ENCODE measurements at places on chromosomes 7 and 10.
A peak's percentile ranks its signal among the peaks of the same experiment; 100 is the strongest.

DNA sequence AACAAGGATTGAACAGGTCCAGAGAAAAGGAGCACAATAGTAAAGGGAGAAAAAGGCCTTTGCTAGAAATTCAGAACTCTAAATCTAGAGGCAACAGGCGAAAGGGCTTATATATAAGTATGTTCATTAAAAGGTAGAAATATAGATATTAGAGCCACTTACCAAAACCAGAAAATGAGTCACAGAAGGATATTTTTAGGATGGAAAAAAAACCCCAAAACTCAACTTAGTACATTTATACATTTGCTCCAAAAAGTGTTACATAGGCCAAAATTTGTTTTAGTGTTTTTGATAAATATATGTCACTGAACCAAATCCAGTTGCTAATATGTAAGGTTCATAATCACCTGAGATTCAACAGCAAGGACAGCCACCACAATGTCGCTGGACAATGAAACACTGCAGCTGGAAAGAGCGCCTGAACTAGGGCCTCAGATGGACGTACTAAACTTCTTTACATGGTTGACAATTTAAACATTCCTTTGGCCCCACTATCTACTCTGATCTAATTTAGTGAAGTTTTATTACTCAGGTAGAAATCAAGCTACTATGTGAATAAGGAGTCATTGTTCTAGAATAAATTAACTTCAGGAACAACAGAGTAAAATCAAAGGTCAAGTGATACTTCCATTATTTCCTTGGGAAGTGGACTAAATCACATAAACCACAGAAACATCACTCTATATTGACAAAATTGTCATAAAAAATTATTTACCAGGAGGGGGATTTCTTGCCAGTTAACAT, 10.9 kb downstream of the FAM3C start:
- no peak for DNase-seq

- no peak for DNase-seq
Observed at GRCh38 chr7:105497016-105497415, 25.1 kb downstream of the PUS7 start.

DNA sequence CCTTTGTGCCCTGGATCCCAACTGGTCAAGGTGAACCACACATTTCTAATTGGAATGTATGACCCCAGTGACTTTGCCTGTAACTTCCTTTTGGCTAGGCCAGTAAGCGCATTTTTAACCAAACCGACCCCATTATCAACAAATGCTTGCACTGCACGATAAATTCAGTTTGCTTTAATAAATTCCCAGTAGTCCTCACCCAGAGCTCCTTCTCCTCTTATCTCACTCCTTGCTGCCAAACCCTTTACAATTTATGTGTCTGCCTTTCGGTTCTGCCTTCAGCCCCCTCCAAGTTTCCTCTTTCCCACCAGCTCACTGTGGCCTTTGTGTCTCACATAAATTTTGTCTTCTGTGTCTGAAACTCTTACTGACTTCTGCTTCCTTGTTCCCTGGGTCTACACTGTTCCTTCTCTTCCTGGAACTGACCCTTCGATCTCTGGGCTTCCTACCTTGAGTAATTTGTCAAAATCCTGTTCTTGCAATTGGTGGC, 59.0 kb downstream of the TBXAS1 start:
- DNase-seq = no peak

DNA sequence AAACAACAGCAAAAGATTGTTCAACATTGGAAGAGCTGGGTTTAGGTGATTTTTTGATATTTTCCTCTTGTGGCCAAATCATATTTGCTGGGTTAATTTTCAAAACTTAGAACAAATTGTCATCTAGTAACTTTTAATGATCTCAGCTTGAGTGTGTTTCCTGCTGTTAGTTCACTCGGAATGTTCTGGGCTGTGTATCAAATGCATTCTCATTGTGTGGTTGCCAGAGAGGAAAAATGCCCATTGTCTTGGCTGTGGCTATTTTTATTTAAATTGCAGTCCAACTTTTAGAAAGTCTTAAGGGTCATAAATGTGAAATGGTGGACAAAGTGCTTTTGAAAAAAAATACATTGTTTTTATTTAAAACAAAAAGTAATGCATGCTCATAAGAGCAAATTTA, 542.0 kb downstream of the TNS3 start:
- DNase-seq = peak; percentile 46

DNA sequence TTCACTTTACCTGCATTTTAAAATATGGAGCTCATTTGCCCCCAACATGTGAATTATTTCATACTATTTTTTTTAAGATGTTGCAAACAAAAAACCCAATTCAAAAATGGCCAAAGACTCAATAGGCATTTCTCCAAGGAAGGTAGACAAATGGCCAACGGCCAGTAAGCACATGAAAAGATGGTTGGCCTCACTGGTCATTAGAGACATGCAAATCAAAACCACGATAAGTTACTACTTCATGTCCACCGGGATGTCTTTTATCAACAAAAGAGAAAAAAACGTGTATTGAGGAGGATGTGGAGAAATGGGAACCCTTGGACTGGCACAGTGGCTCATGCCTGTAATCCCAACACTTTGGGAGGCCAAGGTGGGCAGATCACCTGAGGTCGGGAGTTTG, 3.4 kb upstream of the CTBP2 start:
- no peak for DNase-seq

DNA sequence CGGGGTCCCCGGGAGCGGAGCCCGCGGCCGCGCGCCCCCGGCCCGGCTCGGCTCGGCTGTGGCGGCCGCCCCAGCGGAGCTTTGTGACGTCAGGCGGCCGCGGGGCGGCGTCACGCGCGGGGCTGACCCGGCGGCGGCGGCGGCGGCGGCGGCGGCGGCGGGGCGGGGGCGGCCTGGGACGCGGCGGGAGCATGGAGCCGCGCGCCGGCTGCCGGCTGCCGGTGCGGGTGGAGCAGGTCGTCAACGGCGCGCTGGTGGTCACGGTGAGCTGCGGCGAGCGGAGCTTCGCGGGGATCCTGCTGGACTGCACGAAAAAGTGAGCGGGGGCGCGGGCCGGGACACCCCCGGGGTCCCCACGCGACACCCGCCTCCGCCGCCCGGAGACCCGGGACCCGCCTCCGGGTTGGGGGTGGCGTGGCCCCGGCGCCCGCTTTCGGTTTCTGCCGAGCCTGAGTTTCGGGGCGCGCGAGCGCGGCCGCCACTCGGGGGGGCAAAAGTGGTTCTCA, at the start of gene PWWP2B:
Gene PWWP2B (plus strand): TSS at position 165 of the 506 bp plus-strand sequence. CDS start 27 bp downstream, at position 192.
- DNase-seq = peak; percentile 31

- DNase-seq = no peak
Observed at GRCh38 chr7:45028138-45028919, 28.3 kb downstream of the CCM2 start.

GRCh38 chr10:26156019-26156418, 60.6 kb upstream of the GAD2 start:
- no peak for DNase-seq

GRCh38 chr10:35270100-35270499, 66.2 kb upstream of the CCNY start:
- DNase-seq = no peak

- DNase-seq = no peak
Observed at GRCh38 chr10:11594589-11595394, 16.7 kb downstream of the USP6NL start.

DNA sequence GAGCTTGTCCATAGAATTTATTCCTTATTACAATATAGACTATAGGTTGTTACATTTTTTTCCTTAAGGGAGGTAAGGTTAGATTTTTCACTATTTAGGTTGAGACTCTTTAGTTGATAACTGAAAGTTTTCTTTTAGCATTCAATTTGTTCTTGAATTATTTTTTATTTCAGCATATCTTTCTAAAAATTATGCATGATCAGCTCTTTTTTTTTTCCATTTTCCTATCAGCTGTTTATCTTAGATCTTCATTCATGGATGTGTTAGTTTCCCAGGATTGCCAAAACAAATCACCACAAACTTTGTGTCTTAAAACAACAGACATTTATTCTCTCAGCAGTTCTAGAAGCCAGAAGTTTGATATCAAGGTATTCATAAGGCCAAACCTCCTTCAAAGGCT, 915.9 kb upstream of the C7orf33 start:
- no peak for DNase-seq

- DNase-seq = no peak
Observed at GRCh38 chr10:118300320-118300719, 41.8 kb downstream of the FAM204A start.

DNA sequence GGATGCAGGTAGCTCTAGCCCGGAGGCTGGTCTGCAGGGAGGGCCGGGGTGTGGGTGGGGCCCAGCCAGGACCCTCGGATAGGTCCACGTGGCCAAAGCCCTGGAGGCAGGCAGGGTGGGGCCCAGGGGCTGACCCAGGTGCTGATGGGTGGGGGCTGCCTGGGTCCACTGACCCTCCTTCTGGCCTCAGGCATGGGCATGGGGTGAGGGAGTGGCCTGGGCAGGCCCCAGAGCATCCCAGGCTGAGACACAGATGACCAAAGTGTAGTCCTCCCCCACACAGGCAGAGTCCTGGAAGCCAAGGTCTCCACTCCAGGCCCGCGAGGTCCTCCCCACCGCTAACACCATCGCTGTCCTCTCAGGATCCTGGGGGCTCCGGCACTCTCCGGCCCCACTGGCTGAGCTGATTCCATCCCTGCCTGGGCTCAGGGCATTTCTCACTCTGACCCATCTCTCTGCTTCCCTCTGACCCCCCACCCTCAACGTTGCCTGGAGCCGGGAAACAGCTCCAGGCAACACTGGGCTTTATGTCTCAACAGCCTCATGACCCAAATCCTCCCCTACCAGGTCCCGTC, 20.7 kb upstream of the PPP2R2D start:
- no peak for DNase-seq

GRCh38 chr10:34254596-34254995, 560.5 kb downstream of the PARD3 start:
- peak; percentile 83 for DNase-seq

DNA sequence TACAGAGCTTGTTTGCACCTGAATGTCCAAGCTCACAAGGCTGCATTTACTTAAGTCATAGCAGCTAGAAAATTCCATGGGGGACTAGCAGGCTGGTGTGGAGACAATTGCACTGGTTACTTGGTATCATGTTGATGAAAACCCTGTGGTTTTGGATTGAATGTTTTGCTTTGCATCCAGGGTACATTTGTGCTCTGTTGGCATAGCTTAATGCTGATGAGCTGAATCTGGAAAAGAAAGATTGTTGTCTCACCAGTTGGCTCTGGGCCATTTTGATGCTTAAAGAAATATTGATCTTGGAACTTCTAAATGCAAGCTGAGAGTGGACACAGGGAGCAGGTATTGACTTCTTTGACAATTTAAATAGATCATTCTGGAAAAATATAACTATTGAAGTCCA, 122.5 kb upstream of the MBL2 start:
- peak; percentile 3 for DNase-seq
